ENCODE measurements at places on chromosomes 3 and 15.

DNA sequence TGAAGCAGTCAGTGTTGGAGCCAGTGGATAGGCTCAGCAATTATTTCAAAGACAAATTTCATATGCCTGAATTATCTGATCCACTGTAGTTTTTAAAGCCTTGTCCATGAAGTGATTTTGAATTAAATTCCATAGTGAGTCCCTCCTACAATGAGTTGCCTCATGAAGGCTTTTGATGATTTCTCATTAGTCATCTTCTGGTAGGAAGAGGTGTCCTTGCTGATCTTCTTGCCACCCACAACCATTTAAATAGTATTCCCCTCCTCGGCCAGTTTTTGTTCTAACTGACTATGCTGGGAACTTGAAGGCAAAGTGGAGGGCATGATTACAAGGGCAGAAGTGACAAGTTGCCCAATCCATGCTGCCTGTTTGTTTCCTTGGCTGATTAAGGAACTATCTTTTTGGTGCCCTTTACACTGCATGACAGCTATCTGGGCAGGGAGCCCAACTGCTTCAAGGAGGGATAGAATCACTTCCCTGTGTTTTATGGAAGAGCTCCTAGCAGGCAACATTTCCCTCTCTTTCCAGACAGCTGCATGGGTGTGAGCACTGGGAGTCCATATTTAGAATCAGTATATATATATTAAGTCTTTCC lies 617.5 kb downstream of the ZPLD1 start:
- no peak for DNase-seq

DNA sequence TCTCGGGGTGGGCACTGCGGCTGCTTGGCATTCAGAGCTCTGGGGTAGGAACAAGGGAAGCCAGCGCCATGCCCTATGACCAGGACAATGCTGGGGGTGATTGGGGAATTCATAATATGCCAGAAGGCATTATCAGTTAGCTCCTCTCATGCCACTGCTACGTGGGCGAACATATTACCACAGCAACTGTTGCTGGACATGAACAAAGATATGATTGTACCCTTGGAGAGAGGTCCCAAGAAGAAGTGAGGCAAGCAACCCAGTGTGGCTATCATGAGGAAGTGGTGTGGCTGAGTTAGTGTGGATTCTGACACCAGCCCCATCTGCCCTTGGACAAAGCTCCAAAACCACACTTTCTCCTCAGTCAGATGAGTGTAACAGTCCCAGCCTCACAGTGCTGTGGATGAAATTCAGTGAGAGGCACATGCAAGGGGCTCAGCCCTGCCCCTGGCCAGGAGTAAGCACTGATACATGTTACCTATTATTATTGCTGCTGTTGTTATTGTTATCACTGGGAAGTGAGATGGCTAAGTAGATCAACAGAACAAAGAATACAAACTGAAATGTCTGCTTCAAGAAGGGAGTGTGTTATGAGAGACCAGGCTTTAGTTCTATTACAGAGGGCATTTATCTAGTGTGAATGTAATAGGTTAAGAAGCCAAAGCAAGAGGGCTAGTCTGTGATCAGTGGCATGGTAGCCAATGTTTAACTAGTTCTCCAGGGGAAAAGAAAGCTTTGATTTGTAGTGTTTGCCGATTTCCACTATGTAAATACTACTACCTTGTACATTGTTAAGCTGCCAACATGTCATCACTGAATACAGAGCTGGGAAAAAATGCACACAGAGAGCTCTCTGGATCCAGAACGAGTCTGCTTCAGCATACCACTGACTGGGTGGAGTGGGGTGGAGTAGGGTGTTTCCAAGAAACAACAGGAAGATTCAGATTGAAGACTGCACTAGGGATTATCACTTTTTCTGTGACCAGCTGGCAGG lies 222.3 kb upstream of the EIF1B start:
- no peak for DNase-seq

GRCh38 chr3:62355703-62356102 lies 17.6 kb downstream of the FEZF2 start:
- no peak for DNase-seq

DNA sequence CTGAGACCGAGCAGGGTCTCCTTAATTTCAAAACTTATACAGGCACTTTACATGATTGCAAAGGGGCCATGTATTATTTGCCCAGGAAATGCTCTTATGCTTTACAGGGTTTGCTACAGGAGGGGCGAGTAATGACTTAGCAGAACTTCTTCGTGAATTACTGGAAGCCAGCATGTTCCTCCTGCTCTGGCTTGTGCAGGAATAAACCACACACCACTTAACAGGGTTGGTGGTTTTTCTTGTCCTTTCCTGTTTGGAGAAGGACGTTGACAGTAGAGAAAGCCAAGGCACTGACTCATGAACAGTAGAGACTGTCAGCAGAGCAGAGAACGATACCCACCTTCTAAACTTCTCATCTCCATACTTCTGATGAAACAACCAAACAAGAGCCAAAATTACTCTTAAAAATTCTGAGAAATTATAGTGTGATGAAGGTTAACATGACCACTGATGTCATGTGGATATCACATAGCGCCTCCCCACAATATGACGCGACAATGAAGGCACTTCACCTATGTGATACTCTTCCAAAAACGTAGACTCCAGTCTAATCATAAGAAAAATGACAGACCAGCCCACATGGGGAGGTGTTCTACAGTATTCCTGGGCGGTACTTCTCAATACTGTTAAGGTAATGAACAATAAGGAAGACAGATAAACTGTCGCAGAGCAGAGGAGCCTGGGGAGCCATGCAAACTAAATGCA lies 24.7 kb upstream of the MCTP2 start:
- DNase-seq = peak; percentile 1

- no peak for DNase-seq
Measured at GRCh38 chr3:127291114-127291513, 3.3 kb upstream of the PRR20G start.

DNA sequence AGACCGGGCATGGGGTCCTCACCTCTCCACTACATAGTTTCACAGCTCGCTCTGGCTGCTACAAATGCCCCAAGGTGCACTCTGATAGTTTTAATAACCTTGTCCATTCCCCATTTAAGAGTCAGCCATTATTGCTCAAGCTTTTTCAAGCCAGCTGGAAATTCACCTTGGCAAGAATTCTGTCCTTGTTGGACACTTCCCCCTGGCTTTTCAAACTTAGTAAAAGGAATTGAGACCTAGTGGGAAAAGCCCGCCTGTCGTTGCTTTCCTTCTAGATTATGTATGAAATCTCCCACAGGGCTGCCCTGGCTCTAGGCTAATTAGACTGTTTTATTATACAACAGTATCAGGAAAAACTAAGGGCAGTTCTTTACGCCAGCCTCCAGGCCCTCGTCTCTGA lies 293.7 kb upstream of the GADL1 start:
- no peak for DNase-seq

GRCh38 chr15:52698514-52698913 lies 19.3 kb upstream of the ATOSA start:
- DNase-seq = no peak

- DNase-seq = peak; percentile 9
Measured at GRCh38 chr3:137110392-137110996, 152.7 kb downstream of the IL20RB start.
